Activated CD8-positive, alpha-beta T cell treated with anti-CD3 and anti-CD28 coated beads, Interleukin-2, amount 10 ng/mL, durations not matched to agents 7 days and 5 days (primary cell): ENCODE measurements at places on chromosomes 7 and 10.

DNA sequence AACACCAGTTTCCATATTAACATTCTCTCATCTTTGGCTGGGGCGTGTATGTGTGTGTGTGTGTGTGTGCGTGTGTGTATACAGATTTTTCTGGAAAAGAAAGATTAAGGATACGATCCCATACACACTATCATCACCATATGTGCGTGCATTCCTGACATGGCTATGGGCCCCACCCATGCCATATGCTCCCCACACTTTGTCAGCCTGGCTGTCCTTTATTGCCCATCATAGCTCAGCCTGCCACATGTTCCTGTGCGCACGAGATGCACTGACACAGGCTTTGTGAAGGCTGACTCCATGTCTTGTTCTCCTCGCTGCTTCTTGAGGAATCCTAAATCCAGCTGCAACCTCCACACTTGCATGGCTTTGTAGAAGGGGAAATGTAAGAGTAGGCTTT, 984.1 kb downstream of the LRMDA start:
- H3K4me3 ChIP-seq, result no peak overlapping the region
- no peaks in the 10 kb centered on the region for H3K27me3 ChIP-seq
- no peak for DNase-seq
- no peak overlapping the region for H3K27ac ChIP-seq

GRCh38 chr10:79242620-79243152, 104.6 kb upstream of the PPIF start:
- H3K4me3 ChIP-seq, result peak overlapping the region; percentile 80
- peaks cover 60% of the 10 kb centered on the region for H3K4me1 ChIP-seq
- no peaks in the 10 kb centered on the region for H3K27me3 ChIP-seq
- peak; percentile 80 for DNase-seq
- H3K36me3 ChIP-seq, result peaks cover 12% of the 10 kb centered on the region

GRCh38 chr7:71558806-71559613, 427.1 kb downstream of the GALNT17 start:
- no peak for DNase-seq
- no peaks in the 10 kb centered on the region for H3K36me3 ChIP-seq
- H3K27me3 ChIP-seq, result no peaks in the 10 kb centered on the region
- H3K4me3 ChIP-seq, result no peak overlapping the region

GRCh38 chr7:114413761-114414155, 857 bp upstream of the FOXP2 start:
- H3K27me3 ChIP-seq, result no peaks in the 10 kb centered on the region
- no peak overlapping the region for H3K4me3 ChIP-seq
- H3K36me3 ChIP-seq, result no peaks in the 10 kb centered on the region
- no peak for DNase-seq

- peak overlapping the region; percentile 82 for H3K4me3 ChIP-seq
- peaks cover 83% of the 10 kb centered on the region for H3K4me1 ChIP-seq
- H3K36me3 ChIP-seq, result peaks cover 24% of the 10 kb centered on the region
- peak overlapping the region; percentile 94 for H3K27ac ChIP-seq
- no peaks in the 10 kb centered on the region for H3K27me3 ChIP-seq
Measured at GRCh38 chr10:22667093-22667480, 47.3 kb downstream of the PIP4K2A start.

GRCh38 chr10:76125900-76126299, 694.5 kb downstream of the LRMDA start:
- H3K36me3 ChIP-seq, result no peaks in the 10 kb centered on the region
- H3K4me3 ChIP-seq, result no peak overlapping the region
- H3K27me3 ChIP-seq, result no peaks in the 10 kb centered on the region
- no peak overlapping the region for H3K27ac ChIP-seq
